HL-60 (cell line): ENCODE measurements at places on chromosomes 3 and 15.
A peak's percentile ranks its signal among the peaks of the same experiment; 100 is the strongest.

- DNase-seq = no peak
These were observed 53.4 kb downstream of the BTLA start for GRCh38 chr3:112445839-112446238.

DNA sequence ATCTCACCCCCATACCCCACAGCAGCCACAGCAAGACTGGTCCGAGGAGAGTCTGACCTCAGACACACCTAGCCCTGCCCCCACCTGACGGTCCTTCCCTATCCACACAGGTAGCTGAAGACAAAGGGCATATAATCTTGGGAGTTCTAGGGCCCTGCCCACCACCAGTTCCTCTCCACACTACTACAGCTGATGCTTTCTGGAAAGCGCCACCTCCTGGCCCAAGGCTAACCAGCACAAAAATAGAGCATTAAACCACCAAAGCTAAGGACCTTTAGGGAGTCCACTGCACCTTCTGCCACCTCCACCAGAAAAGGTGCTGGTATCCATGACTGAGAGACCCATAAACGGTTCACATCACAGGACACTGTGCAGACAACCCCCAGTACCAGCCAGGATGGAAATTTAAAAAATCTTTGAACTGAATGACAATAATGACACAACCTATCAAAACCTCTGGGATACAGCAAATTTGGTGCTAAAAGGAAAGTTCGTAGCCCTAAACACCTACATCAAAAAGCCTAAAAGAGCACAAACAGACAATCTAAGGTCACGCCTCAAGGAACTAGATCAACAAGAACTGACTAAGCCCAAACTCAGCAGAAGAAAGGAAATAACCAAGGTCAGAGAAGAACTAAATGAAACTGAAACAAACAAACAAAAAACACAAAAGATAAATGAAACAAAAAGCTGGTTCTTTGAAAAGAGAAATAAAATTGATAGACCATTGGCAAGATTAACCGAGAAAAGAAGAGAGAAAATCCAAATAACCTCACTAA lies 122.1 kb upstream of the TPRG1 start:
- DNase-seq = no peak

DNA sequence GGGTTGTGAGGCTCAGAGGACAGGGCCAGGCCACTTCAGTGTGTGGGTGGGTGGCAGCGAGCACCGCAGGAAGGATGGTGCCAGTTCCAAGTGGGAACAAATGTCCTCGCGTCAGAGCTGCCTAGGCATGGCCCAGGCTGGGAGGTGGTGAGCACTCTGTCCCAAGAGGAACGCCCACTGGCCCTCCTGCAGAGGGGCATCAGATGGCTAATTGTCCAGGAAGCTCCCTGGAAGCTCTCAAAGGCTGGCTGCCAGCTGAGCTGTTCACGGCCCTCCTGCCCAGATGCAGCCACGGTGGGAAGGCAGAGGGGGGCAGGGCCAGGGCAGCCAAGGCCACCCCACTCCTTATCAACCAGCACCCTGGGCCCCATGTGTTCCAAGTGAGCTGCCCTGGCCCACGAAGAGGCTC lies 55.2 kb downstream of the IQSEC1 start:
- DNase-seq = no peak

- DNase-seq = no peak
These were observed 505 bp upstream of the WNT5A start for GRCh38 chr3:55487381-55488241.

DNA sequence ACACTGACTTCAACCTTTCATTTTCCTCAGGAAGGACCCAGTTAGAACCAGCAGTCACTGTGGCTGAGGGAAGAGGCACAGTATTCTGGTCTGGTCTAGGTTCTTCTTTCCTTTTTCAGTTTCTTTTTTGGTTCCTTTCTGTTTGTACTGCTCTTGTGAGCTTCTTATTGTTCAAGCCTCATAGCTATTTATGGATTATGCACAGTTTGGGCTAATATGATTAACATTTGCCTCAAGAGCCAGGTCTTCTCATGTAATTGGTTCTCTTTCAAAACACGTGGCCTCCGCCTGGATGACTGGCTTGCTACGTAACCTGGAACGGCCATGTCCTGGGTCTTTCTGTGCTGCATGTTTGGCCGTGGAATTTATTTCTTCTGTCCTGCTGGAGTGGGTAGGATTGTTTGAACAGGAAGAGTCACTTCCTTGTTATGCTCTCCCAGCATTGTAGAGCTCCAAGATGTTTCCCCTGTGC lies 43.3 kb downstream of the RBMS3 start:
- no peak for DNase-seq

DNA sequence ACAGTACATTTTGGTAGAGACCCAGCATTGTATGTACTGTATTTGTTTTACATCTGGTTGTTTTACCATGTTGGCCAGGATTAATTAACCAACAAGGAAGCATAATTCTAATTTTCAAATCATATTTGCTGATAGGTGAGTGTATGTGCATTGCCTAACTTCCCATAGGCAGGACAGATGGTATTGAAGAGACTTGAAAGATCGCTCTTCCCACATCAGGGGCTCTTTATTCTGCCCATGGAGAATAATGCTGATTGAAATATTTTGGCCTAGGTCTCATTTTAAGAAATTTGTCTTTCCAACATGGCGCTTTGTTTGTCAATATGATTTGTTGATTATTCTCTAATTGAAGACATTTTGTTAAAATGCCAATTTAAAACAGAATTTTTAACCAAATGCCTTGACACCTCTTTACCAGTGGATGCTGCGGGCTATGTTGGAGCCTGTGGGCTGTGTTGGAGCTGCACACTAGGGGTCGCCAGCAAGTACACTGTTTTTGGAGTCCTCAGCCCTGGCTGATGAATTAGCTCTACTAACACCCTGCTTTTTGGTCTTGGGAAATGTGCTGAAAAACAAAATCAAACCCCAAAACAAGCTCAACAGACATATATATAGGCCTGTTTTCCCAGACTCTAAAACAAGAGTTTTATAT lies 5.3 kb downstream of the P2RY12 start:
- DNase-seq = peak; percentile 63

GRCh38 chr15:43927203-43927602 lies 100.4 kb downstream of the WDR76 start:
- no peak for DNase-seq

GRCh38 chr15:61835496-61836106 lies 224.6 kb downstream of the VPS13C start:
- peak; percentile 40 for DNase-seq

DNA sequence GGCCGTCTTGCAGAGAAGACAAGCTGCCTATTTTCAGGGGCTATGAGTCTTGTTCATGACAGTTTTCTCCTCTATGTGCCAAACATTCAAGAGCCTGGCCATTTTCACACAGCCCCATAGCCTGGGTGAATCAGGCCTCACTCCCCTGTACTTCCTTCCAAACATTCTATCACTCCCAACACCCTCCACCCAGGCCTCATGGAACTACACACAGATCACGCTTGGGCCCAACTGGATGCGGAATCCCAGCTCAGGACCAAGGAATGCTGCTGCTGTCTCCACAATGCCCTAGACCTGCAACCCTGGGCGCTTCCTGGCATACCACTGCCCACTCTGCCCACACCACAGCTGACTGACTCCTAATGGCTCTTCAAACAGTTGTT lies 39.4 kb upstream of the PCSK6 start:
- no peak for DNase-seq

GRCh38 chr15:61621146-61621545 lies 392.0 kb upstream of the RORA start:
- no peak for DNase-seq

- no peak for DNase-seq
These were observed 20.2 kb downstream of the CPOX start for GRCh38 chr3:98573181-98573728.

DNA sequence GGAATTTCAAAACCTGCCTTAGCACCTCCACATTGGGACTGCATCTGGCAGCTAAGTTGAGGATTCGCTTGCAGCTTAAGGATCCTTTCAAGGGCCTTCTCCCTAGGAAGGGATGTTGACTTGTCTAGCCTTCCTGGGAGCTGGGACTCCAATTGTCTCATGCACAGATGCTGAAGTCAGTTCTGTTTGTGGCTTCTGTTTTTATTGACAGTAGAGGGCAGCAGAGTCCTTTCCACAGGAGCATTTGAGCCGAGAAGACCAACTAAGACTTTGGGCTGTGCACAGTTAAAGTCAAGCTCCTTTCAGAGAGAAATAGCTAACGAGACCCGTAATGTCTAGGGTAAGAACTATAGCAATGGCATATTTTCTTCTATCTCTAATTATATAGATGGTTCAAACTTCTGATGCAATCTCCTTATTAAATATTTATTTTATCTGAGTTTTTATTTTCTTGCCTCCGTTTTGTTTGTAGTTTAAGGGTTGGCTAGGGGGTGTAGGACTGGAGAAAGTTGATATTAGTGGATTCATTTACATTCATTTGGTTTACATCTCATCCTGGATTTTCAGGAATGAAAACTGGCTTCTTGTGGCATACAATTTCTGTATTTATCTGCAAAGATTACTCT lies 59.7 kb upstream of the KBTBD8 start:
- peak; percentile 16 for DNase-seq

GRCh38 chr15:65870889-65871533 lies 1.7 kb downstream of the RAB11A start:
- DNase-seq = no peak
